ENCODE measurements at places on chromosomes 6 and 20. TPM values are rescaled to one million over a fixed set of nuclear protein-coding genes. Genes with fewer than 3 reads are reported as not detected.

The KCNQ5 gene
- 0.19 TPM for polyA plus RNA-seq

The KCNK16 gene
- polyA plus RNA-seq, result not detected

The SIRPB2 gene
- 0.87 TPM for polyA plus RNA-seq

The RSPO3 gene
- polyA plus RNA-seq, result 33.6 TPM

The PPP1R11 gene
- polyA plus RNA-seq, result 65.1 TPM

The MCM8 gene
- 18.7 TPM for polyA plus RNA-seq

The MUC21 gene
- polyA plus RNA-seq, result not detected

The TCF15 gene
- polyA plus RNA-seq, result 1.3 TPM
